DMS79 treated with DMSO at 0.1 percent for 48 hours (cell line): ENCODE measurements at places on chromosomes 7 and 10.

- DNase-seq = no peak
Observed at GRCh38 chr7:74466196-74466813, 12.6 kb downstream of the GTF2IRD1 start.

- DNase-seq = peak; percentile 30
Observed at GRCh38 chr10:84563868-84564267, 235.5 kb downstream of the CCSER2 start.

- DNase-seq = no peak
Observed at GRCh38 chr7:40147371-40148246, 12.8 kb downstream of the SUGCT start.

DNA sequence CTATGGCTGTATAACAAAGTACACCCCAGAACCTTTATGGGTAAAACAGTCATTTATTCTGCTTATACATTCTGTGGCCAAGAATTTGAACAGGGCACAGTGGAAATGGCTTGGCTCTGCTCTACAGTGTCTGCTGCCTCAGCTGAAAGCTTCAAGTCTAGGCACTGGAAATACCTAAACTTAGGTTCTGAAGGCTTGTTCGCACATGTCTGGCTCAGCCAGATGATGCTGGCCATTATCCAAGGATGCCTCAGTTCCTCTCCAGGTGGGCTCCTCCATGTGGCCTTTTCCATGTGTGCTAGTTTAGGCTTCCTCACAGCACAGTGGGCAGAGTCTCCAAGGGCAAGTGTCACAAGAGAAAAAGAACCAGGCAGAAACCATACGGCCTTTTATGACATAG is 76.8 kb downstream of the RALA start:
- no peak for DNase-seq

GRCh38 chr10:130489891-130490290 is 353.7 kb downstream of the GLRX3 start:
- DNase-seq = no peak

DNA sequence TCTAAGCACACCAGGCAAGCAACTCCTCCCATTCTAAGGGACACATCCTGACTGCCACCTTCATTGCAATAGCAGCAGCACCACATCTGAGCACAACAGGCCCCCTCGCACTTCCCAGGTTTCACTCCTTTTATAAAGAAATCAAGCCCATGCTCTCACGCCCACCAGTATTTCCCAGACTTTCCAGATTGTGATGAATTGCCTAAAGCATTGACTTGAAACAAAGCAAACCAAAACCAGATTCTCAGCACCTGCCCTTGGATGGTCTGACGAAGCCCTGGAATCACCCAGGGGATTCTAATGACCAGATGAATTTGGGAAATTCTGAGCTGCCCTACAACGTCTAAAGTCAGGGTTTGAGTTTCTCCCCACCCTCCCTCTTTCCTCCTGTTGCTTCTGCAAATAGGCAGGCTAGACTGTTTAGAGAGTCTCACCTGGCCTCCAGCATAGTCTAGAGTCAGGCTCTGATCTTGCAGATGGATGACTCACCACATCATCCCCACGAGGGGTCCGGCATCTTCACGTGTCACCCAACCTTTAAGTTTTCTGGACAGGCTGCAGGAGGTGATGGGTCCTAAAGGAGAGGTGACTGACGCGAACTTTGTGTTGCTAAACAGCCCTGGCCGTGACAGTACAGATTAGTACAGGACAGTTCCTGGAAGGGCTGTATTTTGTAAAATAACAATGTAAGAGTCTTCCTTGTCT is 198.0 kb downstream of the SKIDA1 start:
- DNase-seq = no peak

DNA sequence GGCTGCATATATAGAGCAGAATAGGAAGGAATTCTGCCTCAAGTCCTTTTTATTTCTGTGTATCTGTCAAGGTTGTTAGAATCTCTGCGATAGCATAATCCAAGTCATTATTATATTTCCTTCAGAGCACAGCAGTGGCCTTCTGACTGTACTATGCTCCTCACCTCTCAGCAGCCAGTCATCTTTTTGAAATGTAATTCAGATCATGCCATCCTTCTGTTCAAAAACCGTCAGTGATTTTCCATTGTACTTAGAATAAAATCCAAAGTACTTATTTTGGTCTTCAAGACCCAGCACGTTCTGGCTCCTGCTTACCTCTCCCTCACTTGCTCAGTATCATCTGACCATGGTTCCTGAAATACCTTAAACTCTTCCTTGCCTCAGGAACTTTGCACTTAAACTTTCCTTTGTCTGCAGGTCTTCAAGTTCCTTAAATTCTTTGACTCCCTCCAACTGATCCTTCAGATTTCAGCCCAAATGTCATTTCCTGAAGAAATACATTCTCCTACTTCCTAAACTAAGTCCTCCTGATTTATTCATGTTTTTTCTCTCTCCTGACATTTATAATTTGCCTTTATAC is 112.4 kb downstream of the ST7 start:
- DNase-seq = no peak

DNA sequence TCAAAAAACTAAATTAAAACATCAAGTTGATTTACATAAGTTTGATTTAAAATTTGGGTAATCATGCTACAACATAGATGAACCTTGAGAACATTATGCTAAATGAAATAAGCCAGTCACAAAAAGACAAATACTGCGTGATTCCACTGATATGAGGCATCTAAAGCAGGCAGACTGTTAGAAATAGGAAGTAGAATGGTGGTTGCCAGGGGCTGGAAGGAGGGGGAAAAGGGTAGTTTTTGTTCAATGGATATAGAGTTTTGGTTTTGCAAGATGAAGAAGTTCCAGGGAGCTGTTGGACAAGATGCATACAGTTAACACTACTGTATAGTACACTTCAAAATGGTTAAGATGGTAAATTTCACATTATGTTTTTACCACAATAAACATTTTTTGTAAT is 45.0 kb upstream of the IFRD1 start:
- no peak for DNase-seq

DNA sequence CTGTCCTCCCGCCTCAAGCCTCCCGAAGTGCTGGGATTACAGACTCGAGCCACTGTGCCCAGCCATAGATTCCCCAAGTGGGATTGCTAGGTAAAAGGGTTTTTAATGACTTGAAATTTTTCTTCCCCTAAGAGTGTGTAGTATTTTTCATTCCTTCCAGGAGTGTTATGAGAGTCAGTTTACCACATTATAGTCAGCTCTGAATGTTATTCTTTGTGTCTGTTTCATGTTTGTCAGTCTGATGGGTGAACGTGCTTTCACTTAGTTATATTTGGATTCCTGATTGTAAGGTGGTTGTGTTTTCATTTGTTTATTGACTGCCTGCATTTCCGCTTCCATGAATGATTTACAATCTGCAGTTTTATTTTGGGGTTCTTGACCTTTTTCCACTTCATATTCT is 6.3 kb downstream of the ZNF212 start:
- DNase-seq = no peak
